ENCODE measurements at places on chromosomes 3 and 15. TPM values are rescaled to one million over a fixed set of nuclear protein-coding genes. Genes with fewer than 3 reads are reported as not detected.

PARP6 gene
- 33.7 TPM for total RNA-seq

GOLGA6L7 gene
- not detected for total RNA-seq

GNAT1 gene
- not detected for total RNA-seq

RHCG gene
- 0.16 TPM for total RNA-seq

KCNAB1 gene
- 4.9 TPM for total RNA-seq

CFAP161 gene
- total RNA-seq = 0.90 TPM

WDR93 gene
- total RNA-seq = not detected

ACSBG1 gene
- 1.1 TPM for total RNA-seq

SAMD7 gene
- total RNA-seq = not detected

ROPN1 gene
- not detected for total RNA-seq

ITGA11 gene
- total RNA-seq = 16.6 TPM

DHX30 gene
- 41.8 TPM for total RNA-seq

ULK4 gene
- total RNA-seq = 22.4 TPM

SLITRK3 gene
- 2.3 TPM for total RNA-seq

POPDC2 gene
- total RNA-seq = 11.5 TPM

ZIC1 gene
- total RNA-seq = not detected

FBXL2 gene
- total RNA-seq = 15.1 TPM

MNS1 gene
- 7.1 TPM for total RNA-seq

BFSP2 gene
- total RNA-seq = not detected

SSUH2 gene
- 0.90 TPM for total RNA-seq

RAD54L2 gene
- 24.9 TPM for total RNA-seq

GP9 gene
- not detected for total RNA-seq

CYP1A2 gene
- not detected for total RNA-seq

DNAJA4 gene
- total RNA-seq = 23.4 TPM

UNC13C gene
- 9.9 TPM for total RNA-seq

RPP25 gene
- 5.2 TPM for total RNA-seq

EIF1B gene
- 31.9 TPM for total RNA-seq

HDC gene
- 11.7 TPM for total RNA-seq

NR1I2 gene
- 0.11 TPM for total RNA-seq

TOPBP1 gene
- 61.5 TPM for total RNA-seq

XCR1 gene
- 1.0 TPM for total RNA-seq

ABHD5 gene
- total RNA-seq = 21.4 TPM

EFHB gene
- not detected for total RNA-seq

LIPH gene
- total RNA-seq = 10.1 TPM

BNC1 gene
- 0.37 TPM for total RNA-seq

ZNF385D gene
- total RNA-seq = 46.2 TPM

CILP gene
- total RNA-seq = 49.3 TPM

FGF7 gene
- total RNA-seq = 57.8 TPM

RLBP1 gene
- total RNA-seq = not detected
